ENCODE measurements at places on chromosomes 2 and 18.

DNA sequence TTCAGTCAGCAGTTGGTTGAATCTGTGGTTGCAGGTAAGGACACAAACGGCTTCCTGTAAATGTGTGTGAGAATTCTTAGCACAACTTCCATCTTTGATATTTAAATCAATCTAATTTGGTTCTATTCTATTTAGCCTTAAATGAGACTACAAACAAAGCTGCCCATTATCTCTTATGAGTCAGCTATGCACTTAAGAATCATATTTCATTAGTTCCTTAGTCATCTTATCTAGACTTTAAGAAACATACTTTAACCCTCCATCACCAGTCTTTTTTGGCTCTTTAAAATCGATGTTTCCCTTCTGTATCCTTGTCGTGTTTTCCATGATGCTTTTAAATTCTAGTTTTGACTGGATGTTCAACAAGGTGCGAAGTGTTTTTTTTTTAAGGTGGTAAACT, 114.4 kb upstream of the TMEM200C start:
- no peak for DNase-seq

- no peak for DNase-seq
Observed at GRCh38 chr2:64018701-64019082, 536 bp downstream of the VPS54 start.

- DNase-seq = no peak
Observed at GRCh38 chr2:118973542-118973951, 31.6 kb downstream of the MARCO start.

DNA sequence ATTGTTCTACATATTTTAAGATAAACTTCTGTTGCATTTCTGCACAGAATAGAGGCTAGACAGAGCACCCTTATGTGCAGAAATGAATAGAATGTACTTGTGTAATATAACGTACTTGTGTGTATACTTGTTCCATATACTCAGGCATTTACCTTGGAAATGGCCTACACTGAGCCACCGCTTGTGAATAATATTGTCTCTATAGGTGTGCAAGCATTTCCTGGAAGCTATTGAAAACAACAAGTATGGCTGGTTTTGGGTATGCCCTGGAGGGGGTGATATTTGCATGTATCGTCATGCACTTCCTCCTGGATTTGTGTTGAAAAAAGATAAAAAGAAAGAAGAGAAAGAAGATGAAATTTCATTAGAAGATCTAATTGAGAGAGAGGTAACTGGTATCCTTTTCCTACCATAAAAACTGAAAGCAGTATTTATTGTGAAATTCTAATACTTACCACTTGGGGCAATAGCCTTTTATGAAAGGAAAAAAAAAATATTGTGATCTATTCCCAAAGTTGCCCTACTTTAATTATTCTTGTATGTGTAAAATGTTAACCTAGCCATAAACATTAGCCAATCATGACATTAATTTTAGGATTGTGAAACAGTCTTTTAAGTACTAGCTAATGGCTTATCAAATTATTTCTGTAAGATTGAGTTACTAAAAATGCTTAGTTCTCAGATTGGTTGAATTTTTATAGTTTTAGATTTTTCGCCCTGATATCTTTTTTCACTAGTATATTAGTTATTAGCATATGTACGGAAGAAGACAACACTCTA, 18.0 kb downstream of the ZC3H15 start:
- peak; percentile 50 for DNase-seq

DNA sequence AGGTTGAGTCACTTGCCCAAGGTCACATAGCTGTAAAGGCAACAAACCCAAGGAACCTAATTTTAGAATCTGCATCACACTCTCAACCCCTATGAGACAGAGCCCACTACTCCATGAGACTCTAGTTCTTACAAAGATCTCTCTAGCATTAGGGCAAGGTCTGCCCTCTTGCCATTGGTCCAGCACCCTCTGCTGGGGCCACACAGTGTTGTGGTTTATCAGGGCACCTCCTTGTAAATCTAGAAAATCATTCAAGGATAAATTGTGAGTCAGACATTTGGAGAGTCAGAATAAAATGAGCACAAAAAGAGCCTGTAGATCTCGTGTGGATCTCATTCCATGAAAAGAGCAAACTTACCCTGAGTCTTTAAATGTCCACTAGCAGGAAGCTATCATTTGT, 91.2 kb downstream of the SLC8A1 start:
- DNase-seq = peak; percentile 52

DNA sequence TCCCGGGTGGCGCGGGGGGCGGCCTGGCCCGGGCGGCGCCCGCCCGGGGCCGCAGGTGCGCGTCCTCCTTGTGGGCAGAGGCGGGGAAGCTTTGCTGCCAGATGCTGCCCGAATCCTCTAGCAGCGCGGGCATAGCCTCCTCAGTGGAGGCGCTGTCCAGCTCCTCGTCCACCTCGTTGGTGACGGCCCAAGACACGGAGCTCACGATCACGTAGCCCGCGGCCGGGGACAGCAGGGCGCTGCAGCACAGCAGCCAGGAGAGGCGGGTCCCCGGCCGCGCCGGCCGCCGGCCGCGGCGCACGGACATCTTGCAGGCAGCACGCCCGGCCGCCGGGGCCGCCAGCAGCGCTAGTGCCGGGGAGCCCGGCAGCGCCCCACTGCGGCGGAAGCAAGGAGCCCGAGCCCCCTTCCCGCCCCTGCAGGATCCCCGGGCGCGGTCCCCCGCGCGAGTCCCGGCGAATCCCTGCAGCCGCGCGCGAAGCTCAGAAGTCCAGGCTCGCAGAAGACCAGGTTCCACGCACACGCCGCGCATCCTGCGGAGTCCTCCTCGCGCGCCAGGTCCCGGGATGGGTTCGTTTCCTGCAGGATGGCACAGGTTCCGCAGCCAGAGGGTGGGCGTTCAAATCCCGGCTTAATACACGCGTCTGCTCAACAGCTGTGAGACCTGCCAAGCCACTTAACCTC, at the start of gene CREG2:
Gene CREG2, minus strand, starts transcription at position 353 of the 684 bp plus-strand sequence. Its CDS starts 46 bp downstream, at position 307.
- peak; percentile 74 for DNase-seq

DNA sequence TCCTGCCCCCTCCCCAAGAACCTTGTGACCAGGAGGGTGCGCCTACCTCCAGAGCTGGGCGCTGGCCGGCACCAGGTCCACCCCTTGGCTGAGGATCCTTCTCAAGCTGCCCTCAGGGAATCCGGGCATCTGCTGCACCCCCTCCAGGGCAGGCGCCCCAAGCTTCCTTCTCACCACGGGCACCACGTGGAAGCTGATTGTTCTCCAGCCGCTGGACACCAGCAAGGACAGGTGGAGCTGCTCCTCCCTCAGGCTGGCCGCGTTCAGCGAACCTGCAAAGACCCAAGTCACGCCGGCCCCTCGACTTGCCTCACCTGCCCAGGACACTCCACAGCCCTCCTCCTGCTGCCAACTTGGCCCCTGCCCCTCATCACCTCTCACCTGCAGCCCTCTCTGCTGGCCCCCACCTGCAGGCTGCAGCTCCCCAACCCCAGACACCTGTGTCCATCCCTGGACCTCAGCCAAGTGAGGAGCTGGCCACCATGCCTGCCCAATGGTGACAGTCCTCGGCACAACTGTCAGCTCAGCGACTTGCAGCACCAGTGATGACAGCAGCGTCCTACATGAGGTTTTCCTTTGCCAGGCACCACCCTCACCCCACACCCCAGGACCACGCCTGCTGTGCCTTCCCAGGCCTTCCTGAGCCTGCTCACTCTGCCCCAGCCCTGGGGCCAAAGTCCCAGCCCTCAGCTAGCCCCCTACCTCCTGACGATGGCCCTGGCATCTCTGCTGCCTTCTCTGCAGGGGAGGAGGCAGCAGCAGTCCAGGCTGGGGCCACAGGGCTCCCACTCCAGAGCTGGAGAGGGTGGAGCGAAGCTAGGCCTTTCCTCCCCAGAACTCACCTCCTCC, 4.2 kb downstream of the MAB21L4 start:
- no peak for DNase-seq

DNA sequence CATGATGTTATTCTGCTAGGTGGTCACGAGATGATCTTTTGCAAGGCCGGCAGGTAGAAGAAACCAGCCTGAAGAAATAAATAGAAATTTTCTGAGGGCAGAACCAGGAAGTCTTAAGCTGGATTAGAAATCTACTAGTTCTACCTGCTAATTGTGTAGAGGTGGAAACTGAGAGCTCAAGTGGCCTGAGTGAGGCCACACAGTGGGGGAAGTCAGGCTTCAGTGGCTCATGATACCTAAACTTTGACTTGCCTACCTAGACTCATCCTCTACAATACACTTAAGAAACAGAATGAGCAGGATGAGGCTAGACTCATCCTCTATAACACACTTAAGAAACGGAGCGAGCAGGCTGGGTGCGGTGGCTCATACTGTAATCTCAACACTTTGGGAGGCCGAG, 134.9 kb upstream of the NDUFV2 start:
- DNase-seq = no peak

DNA sequence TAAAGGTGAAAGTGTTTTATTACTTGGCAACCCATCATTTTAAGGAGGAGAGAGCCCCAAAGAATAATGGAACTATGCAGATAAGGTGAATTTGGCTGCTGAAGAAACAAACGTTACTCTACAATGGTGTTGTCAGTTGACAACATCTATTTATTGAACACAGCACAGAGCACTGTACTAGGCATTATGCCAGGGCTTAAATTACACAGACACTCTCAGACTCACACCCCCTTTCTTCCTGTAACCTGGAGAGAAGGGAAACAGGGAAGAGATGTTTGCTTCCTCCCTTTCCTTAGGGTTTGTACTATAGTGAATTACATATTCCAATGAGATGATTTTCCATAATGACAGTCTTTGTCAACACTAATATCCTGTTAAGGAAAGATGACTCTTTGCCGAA, 94.0 kb upstream of the ATP5MC3 start:
- DNase-seq = no peak

DNA sequence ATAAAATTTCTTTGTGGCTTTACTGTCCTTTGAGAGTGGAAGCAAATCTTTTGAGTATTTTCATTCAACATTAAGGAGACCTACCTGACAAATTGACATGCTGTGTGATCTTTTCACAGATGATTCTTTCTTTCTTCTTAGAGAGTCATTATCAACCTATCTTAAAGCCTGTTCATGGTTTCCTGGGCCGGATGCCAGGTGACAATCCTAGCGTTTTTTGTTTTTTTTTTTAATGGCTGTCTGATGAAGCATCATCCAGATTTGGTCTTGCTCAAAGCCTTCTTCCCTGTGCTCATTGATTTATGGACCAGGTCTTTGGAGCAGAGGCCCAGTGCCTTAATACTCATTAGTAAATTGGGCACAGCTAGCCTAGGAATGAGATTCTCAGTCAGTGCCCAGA, 9.8 kb upstream of the MGAT5 start:
- no peak for DNase-seq

DNA sequence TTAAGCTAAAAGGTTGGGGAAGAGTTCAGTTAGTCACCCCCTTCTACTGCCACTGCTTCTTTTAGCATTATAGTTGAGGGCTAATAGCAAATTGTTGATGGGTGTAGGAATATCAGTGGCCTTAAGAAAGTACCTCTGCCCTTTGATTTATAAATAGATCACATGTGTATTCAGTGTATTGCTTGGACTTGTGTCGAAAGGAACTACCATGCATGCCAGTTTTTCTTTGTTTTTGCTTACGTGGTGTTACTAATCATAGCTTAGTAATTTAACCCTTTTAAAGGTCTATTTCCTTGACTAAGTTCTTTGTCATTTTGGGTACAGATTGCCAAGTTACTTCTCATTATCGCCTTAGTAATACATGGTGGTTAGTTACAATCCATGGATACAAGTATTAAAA, 85.6 kb downstream of the MIB1 start:
- peak; percentile 60 for DNase-seq

GRCh38 chr2:8628866-8629209, 53.0 kb upstream of the ID2 start:
- DNase-seq = no peak

GRCh38 chr18:50320719-50321118, 33.2 kb upstream of the CXXC1 start:
- no peak for DNase-seq
